ENCODE measurements at places on chromosomes 1 and 21.

DNA sequence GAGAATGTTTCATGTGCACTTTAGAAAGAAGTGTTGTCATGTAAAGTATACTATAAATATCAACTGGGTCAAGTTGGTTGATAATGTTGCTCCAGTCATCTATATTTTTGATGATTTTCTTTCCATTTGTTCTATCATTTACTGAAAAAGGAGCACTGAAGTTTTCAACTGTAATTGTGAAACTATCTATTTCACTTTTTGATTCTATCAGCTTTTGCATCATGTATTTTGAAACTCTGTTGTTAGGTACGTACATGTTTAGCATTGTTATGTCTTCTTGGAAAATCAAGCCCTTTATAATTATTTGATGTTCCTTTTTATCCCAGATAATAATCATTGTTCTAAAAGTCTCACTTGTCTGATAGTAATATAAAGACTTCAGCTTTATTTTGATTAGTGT, 14.4 kb upstream of the HIVEP3 start:
- no peak for DNase-seq

GRCh38 chr21:26112127-26112742, 58.3 kb downstream of the APP start:
- no peak for DNase-seq

GRCh38 chr1:186671136-186671825, 8.9 kb downstream of the PTGS2 start:
- no peak for DNase-seq

- DNase-seq = peak; percentile 41
Observed at GRCh38 chr1:109277434-109278204, 5.3 kb downstream of the PSRC1 start.

- DNase-seq = no peak
Observed at GRCh38 chr1:174274452-174274851, 115.1 kb downstream of the RABGAP1L start.

Data from activated T-cell treated with anti-CD3 and anti-CD28 coated beads for 24 hours (primary cell).